ENCODE measurements at places on chromosomes 16 and 17. TPM values are rescaled to one million over a fixed set of nuclear protein-coding genes. Genes with fewer than 3 reads are reported as not detected.

ACBD4 gene
- total RNA-seq, result 4.7 TPM

DNA sequence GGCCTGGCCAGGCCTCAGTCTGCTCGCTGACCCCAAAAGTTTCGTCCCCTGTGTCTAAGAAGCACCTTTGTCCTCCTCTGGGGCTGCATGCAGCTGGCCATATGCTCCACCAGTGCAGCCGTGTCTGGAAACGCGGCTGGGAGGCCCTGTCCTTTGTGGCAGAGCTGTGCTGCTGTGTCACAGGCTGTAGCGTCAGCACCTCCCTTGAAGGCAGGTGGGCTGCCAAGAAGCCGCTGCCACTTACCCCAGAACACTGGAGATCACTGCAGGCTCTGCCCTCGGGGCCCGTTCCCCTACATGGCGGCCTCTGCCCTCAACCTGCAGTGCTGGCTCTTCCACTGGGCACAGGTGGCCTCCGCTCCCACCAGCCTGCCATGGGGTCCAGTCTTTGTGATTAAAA, 15.7 kb upstream of the MC1R start:
- no peaks in the 10 kb centered on the region for H3K27me3 ChIP-seq
- no peak overlapping the region for H3K4me3 ChIP-seq
- H3K4me1 ChIP-seq, result no peaks in the 10 kb centered on the region
- DNase-seq, result peak; percentile 79

- no peak overlapping the region for H3K4me3 ChIP-seq
- no peak for DNase-seq
- H3K27ac ChIP-seq, result no peak overlapping the region
- H3K36me3 ChIP-seq, result peaks cover 29% of the 10 kb centered on the region
Observed at GRCh38 chr16:16018705-16019104, 69.3 kb downstream of the ABCC1 start.

DNA sequence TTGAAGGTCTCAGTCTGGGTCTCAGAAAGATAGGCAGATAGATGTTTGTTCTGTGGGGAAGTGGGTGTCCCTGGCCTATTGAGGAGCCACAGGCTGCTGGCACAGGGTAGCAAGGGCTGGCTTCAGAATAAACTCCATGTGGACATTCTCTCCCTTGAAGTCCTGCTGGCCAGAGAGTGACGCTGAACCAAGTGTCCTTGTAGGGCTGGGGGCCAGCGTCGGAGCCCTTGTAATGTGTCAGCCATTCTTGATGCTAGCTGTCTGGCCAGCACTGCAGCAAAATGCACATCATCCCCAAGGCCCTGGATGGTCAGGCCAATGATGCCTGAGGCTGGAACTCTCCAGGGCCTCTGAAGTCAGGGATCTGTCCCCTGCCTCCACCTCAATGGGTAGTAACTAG, 103.3 kb downstream of the CCDC182 start:
- H3K27me3 ChIP-seq, result no peaks in the 10 kb centered on the region
- DNase-seq, result no peak
- no peak overlapping the region for H3K27ac ChIP-seq
- H3K4me1 ChIP-seq, result no peaks in the 10 kb centered on the region
- H3K4me3 ChIP-seq, result no peak overlapping the region

DNA sequence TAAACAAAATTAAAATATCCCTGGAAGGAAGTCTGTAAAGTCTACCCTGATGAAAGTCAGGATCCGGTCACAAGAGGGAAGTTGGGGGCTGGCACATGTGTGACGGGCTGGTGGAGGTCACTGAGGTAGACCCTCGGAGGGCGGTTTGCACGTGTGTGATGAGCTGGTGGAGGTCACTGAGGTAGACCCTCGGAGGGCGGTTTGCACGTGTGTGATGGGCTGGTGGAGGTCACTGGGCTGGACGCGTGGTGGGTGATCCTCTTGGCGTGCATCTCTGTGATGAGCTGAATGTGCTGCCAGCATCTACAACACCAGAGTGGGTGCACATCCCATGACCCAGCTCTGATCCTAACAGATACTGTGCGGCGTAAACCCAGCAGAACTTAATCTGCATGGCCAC, 43.7 kb upstream of the METRNL start:
- H3K4me1 ChIP-seq, result no peaks in the 10 kb centered on the region
- H3K27ac ChIP-seq, result no peak overlapping the region
- no peak overlapping the region for H3K4me3 ChIP-seq
- no peaks in the 10 kb centered on the region for H3K27me3 ChIP-seq

PRDM7 gene
- not detected for total RNA-seq

DNA sequence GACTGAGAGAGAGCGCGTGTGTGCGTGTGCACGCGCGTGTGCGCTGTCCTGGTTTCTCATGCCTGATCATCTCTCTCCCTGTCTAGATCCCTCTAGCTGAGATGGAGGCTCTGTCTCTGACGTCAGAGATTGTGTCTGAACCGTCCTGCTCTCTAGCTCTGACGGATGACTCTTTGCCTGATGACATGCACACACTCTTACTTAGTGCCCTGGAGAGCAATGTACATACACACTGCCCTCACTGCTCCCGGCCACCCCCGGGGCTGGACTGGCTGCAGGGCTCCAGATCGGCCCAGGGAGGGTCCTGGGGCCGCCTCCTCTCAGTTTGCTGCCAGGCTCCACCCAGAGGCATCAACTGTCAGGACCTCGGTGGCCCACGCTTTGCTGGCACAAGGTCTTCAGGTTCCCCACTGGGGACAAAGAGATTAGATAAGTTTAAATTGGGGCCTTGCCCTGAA, 13.1 kb upstream of the ABCC3 start:
- H3K27me3 ChIP-seq, result no peaks in the 10 kb centered on the region
- DNase-seq, result peak; percentile 95
- H3K4me1 ChIP-seq, result no peaks in the 10 kb centered on the region
- H3K36me3 ChIP-seq, result no peaks in the 10 kb centered on the region
- no peak overlapping the region for H3K27ac ChIP-seq

DNA sequence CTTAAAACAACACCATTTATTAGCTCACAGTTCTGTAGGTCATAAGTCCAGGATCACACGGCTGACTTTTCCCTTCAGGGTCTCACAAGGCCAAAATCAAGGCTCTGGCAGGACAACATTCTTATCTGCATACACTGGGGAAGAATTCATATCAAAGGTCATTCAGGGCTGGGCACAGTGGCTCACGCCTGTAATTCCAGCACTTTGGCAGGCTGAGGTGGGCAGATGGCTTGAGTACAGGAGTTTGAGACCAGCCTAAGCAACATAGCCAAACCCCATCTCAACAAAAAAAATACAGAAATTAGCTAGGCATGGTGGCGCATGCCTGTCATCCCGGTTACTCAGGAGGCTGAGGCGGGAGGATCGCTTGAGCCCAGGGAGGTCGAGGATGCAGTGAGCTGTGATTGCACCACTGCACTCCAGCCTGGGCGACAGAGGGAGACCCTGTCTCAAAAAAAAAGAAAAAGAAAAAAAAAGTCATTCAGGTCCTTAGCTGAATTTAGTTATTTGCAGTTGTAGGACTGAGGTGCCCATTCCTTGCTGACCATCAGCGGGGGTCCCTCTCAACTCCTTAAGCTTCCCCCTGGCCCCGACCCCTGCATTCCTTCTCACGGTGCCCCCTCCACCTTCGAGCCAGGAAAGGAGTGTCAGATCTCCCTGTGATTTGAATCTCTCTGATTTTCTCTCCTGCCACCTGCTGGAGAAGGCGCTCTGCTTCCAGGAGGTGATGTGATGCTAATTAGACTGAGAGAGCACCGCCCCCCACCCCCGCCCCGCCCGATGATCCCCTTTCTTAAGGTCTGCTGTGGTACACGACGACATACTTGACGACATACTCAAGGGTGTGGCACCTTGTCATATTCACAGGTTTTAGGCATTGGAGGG, 91.8 kb upstream of the CLEC18A start:
- H3K27me3 ChIP-seq, result no peaks in the 10 kb centered on the region
- no peaks in the 10 kb centered on the region for H3K36me3 ChIP-seq
- peak; percentile 57 for DNase-seq

GRCh38 chr16:15521390-15521757, 87.0 kb downstream of the BMERB1 start:
- no peak overlapping the region for H3K4me3 ChIP-seq
- peaks cover 15% of the 10 kb centered on the region for H3K36me3 ChIP-seq
- no peak overlapping the region for H3K27ac ChIP-seq
- H3K4me1 ChIP-seq, result peaks cover 6% of the 10 kb centered on the region
- no peak for DNase-seq
- no peaks in the 10 kb centered on the region for H3K27me3 ChIP-seq

DNA sequence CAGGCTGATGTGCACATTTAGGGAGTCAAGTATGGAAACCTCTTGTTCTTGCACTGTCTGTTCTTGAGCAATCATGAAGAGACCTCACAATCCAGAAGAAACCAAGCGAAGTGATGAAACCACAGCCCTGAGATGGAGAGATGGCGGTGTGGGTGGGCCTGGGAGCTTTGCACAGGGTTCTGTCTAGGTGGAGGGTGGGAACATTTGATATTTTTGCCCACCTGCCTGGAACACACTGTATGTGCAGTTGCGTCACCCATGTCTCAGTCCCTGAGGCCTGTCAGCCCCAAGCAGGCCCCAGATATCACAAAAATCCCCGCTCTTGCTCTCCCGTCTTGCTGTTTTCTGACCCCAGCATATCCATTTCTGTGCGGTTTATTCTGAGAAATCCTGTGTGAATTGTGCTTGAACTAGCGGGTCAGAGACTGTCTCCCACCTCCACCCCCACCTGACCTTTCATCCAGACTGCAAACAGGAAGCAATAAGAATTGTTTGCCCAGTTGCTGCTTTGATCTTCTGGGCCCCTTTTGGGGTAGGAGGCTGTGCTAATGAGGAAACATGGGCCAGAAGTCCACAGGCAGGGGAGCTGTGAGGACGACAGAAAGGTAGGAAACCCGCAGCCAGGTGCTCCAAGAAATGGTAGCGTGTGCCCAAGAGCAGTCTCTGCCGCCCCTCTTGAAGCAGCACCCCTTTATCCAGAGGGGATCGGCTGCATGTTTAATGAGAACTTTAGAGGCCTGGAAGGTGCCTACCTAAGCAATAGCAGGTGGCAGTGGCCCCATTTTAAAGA, 183.8 kb downstream of the CCDC182 start:
- no peaks in the 10 kb centered on the region for H3K36me3 ChIP-seq
- no peak for DNase-seq
- no peak overlapping the region for H3K4me3 ChIP-seq
- no peak overlapping the region for H3K27ac ChIP-seq
- H3K4me1 ChIP-seq, result peaks cover 11% of the 10 kb centered on the region

OR1F1 gene
- not detected for total RNA-seq

DNA sequence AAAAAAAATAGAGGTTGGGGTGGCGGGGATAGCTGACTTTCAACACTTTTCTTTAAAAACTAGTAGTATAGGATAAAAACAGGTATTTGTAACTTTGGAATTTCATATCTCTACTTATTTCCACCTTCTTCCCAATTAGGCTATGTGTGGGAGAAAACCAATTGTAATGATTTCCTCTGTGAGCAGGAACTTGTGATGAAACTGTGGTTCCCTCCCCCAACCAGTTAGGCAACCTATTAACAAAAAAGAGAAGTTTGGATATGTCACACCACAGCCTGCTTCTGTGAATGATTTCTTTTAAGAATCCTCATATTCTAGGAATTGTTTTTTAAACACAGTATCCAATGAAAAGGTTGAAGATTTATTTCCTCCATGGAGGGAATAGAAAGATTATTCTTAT, 1.9 kb downstream of the IGSF6 start:
- H3K27me3 ChIP-seq, result no peaks in the 10 kb centered on the region
- H3K36me3 ChIP-seq, result peaks cover 7% of the 10 kb centered on the region
- no peak for DNase-seq
- no peak overlapping the region for H3K27ac ChIP-seq
- H3K4me3 ChIP-seq, result no peak overlapping the region

- peak overlapping the region; percentile 19 for H3K27ac ChIP-seq
- peaks cover 13% of the 10 kb centered on the region for H3K4me1 ChIP-seq
- peaks cover 8% of the 10 kb centered on the region for H3K36me3 ChIP-seq
- no peaks in the 10 kb centered on the region for H3K27me3 ChIP-seq
- peak; percentile 96 for DNase-seq
Observed at GRCh38 chr16:11977376-11978041, 975 bp downstream of the SNX29 start.

DNA sequence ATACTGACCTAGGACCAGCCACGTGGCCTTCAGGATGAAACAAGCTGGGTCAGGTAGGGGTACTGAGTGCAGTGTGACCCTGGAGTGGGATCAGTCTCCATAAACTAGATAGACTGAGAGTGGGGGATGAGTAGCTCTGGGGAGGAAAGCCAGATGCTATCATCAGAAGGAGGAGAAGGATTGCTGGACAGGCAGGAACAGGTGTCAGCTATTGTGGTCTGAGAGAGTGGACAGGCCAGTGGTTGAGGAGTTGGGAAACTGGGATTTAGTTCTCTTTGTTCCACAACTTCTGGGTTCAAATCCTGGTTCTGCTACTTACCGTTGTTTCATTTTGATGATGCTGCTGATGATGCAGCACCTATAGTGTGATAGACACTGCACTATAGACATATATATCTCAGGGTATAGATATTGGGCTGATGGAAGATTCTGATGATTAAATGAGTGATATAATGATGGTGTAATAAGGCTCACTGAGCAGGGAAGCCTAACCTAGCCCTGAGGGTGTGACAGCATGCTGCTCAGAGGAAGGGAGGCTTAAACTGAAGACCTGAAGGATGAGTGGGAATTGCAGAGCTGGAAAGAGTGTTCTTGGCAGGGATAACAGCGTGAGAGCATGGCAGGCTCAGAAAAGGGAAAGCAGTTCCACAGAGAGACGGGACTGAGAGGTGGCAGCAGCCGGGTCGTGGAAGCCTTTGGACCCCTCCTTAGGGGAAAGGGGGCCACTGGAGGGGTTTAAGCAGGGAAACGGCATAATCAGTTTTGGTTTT, 66.0 kb downstream of the SNX20 start:
- H3K4me3 ChIP-seq, result no peak overlapping the region
- no peak for DNase-seq
- no peaks in the 10 kb centered on the region for H3K36me3 ChIP-seq
- H3K27ac ChIP-seq, result no peak overlapping the region
- no peaks in the 10 kb centered on the region for H3K27me3 ChIP-seq
- no peaks in the 10 kb centered on the region for H3K4me1 ChIP-seq

GRCh38 chr17:78643326-78643725, 66.1 kb upstream of the DNAH17 start:
- no peak for DNase-seq
- H3K27me3 ChIP-seq, result no peaks in the 10 kb centered on the region
- H3K4me1 ChIP-seq, result no peaks in the 10 kb centered on the region
- H3K4me3 ChIP-seq, result no peak overlapping the region

RFWD3 gene
- 18.8 TPM for total RNA-seq

NUBP1 gene
- 19.5 TPM for total RNA-seq

ABCC11 gene
- under 0.01 TPM for total RNA-seq

DNA sequence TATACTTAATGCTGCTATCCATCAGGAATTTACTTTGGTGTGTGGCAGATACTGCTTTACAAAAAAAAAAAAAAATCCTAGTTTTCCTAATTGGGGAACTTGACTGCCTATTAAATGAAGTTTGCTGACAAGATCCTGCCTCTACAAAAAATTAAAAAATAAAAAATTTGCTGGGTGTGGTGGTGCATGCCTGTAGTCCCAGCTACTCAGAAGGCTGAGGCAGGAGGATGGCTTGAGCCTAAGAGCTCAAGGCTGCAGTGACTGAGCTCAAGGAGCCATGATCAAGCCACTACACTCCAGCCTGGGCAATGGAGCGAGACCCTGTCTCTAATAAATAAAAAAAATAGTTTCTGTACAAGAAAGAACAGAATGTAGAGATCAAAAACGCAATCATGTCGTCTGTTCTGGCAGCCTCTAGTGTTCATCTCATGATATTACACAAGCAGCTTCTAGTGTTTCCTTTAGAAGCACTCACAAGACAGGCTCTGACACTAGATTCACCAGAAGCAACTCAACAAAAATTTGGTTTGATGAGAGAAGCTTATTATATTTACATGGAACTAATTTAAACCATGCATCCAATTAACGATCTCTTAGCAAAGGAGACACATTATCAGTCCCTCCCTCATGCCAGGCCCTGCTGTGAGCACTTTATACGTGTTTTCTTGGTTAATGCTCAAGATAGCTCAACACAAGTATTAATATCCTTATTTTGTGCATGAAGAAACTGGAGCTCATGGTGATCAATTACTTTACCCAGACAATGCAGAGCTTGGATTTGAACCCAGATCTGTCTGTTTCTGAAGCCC, 6.8 kb upstream of the KRTAP17-1 start:
- no peaks in the 10 kb centered on the region for H3K36me3 ChIP-seq
- H3K4me1 ChIP-seq, result no peaks in the 10 kb centered on the region
- H3K27me3 ChIP-seq, result no peaks in the 10 kb centered on the region

Data from osteoblast (primary cell).